ENCODE measurements at places on chromosomes 16 and 17. TPM values are rescaled to one million over a fixed set of nuclear protein-coding genes. Genes with fewer than 3 reads are reported as not detected.

GRCh38 chr16:2960183-2961010, 3.7 kb upstream of the KREMEN2 start:
- no peak for DNase-seq

DNA sequence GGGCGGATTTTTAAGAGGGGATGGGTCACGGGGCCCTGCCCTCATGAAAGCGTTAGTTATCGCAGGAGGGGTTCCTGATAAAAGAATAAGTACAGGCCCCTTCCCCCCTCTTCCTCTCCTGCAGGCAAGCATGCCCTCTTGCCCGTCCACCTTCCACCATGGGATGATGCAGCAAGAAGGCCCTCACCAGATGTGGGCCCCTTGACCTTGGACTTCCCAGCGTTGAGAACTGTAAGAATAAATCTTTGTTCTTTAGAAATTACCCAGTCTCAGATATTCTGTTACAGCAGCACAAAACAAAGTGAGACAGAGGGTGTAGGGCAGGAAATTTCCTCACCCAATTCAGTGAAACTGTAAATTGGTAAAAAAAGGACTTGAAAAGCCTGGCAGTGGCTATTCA, 27.8 kb upstream of the LCMT1 start:
- no peak for DNase-seq

DNA sequence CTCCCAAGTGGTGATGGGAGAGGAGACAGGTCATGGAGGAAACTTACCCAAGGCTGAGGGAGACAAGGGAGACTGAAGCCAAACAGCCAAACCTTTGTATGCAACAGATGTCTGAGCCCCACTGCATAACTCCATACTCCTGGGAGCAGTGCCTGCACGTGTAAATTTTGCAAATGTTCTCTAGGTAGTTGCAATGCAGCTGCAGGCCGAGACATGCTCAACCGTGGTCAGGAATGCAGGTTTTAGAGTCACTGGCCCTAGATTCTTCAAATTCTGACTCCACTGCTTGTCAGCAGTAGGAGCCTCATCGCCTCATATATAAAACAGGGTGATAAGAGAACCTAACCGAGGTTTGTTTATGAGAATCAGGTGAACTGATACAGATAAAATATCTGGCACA, 11.5 kb downstream of the DYNLRB2 start:
- DNase-seq: no peak

- no peak for DNase-seq
Observed at GRCh38 chr16:88500255-88500661, 47.2 kb downstream of the ZFPM1 start.

PRSS21 gene
- total RNA-seq: not detected

DNA sequence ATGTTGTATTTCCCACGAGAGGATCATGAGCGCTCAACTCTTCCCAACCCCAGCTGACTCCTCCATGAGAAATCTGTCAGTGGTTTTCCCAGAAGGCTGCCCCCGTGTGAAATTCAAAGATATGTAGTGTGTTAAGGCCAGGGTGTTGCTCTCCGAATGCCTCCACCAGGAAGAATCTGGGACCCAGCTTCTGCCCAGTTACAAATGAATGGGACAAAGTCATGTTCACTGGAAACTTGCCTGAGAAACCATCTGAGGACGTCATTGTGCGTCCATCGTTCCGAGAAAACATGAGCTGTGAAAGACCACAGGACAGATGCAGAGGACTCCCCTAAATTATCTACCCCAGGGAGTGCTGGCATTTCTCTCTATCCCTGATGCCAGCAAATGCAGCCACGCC, 86.0 kb downstream of the AIPL1 start:
- no peak for DNase-seq

- no peak for DNase-seq
Observed at GRCh38 chr16:69194488-69194887, 7.5 kb downstream of the SNTB2 start.

DNA sequence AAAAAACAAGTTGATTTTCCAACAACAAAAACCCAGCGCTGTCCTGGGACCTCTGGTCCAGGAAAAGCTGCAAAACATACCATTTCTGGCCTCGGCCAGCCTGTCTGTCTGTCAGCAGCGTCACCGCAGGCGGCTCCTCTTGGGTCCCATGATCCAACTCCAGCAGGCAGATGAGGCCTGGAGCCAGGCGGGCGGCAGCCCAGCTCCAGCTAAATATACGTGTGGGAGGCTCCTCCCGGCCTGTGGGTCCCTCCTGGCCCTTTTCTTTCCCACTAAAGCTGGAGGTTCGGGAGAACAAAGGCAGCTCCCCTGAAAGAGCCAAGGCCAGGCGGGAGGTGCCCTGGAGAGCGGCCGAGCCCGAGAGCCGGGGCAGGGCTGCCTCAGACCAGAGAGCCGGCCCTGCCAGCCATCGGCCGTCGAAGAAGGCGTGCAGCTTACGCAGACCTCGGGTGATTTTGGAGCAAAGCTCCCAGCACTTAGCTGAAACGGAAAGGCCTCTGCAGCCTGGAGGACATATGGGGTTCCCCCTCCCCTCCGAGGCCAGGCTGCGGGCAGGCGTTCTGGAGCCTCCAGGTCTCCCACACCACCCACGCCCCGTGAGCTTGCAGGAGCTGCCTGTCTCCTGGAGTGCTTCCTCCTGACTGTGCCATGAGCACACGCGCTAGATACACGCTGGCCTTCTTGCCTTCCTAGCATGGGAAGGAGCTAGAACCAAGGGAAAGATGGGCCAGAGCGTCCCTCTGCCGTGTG, 19.9 kb upstream of the JPH3 start:
- peak; percentile 87 for DNase-seq

GRCh38 chr17:78075545-78075944, 53.0 kb downstream of the TMC6 start:
- no peak for DNase-seq

DNA sequence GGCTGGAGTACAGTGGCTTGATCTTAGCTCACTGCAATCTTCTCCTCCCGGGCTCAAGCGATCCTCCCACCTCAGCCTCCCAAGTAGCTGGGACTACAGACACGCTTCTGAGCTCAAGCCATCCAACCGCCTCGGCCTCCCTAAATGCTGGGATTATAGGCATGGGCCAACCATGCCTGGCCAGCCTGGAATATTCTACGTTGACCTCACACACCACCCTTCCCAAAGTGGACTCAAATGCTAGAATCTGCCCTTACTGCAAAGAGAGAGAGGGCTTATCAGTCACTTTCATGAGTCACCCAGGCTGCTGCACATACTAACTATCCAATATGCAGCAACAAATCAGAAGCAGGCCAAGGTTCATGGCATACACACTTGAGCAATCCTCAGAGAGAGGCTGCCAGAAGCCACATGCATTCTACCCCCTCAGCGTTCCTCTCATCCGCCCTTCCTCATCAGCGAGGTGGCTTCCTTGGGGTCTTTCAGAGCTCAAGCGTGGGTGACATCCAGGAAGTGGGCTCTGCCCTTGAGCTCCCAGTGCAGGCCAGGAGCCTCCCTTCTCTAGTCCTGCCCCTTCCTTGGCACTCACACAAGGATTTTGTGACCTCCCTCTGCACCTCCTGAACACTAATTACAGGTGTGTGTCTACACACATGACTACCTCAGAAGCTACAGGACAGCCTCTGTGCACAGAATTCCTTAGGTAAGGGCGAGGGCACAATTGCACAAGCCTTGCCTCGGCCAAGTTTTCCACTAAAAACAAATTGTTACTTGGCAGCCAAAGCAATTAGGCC, 24.8 kb upstream of the SIAH1 start:
- DNase-seq: no peak

TADA2A gene
- total RNA-seq: 8.3 TPM
